SJSA1 (cell line): ENCODE measurements at places on chromosomes 2 and 18. TPM values are rescaled to one million over a fixed set of nuclear protein-coding genes. Genes with fewer than 3 reads are reported as not detected.

DNA sequence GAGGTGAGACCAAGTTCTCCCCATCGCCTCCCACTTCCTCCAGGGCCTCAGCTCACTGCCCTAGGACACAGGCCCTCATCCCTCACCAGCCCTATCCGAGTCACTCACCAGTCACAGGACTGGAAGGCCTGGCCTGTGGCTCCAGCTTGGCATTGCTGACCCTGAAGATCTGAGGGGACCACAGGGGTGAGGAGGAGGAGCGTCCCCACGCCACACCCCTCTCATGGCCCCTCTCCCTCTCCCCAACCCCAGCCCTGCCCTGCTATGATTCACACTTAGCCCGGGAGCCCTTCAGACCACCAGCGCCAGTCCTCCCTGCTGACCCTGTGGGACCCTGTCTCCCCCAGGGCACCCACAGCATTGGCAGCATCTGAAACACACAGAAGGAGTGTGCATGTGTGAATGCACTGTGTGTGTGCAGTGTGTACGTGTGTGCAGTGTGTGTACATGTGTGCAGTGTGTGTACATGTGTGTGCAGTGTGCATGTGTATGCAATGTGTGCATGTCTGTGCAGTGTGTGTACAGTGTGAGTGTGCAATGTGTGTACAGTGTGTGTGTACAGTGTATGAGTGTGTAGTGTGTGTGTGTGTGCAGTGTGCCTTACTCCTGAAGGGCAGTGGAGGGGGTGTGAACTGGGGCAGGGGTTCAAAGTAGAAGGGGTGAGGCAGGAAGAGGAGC is 29.4 kb upstream of the ANKRD62 start:
- no peak for DNase-seq

- DNase-seq, result no peak
These were observed 94.2 kb downstream of the ALPK2 start for GRCh38 chr18:58534535-58535301.

GRCh38 chr18:13582178-13582670 is 144.1 kb downstream of the FAM210A start:
- DNase-seq, result no peak

RNF125 gene
- total RNA-seq, result not detected in 2 replicates

COPS9 gene
- 176 and 408 TPM in 2 replicates for total RNA-seq

SIX3 gene
- not detected in 2 replicates for total RNA-seq

PXDN gene
- 199 and 310 TPM in 2 replicates for total RNA-seq

ABCG8 gene
- total RNA-seq, result not detected in 2 replicates

GREB1L gene
- 0.81 and 1.2 TPM in 2 replicates for total RNA-seq
